Pons (tissue), 1 donor: ENCODE measurements at places on chromosomes 1 and 21.

DNA sequence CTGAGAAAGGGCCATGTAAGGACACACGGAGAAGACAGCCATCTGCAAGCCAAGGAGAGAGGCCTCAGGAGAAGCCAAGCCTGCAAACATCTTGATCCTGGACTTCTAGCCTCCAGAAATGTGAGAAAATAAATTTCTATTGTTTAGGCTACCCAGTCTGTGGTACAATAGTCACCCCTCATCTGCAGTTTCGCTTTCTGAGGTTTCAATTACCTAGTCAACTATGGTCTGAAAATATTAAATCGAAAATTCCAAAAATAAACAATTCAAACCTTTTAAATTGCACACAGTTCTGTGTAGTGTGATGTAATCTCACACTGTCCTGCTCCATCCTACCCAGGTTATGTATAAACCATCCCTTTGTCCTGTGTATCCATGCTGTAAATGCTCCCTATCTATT is 52.6 kb downstream of the ZNF644 start:
- no peak for DNase-seq

GRCh38 chr1:95889400-95889799 is 655.4 kb downstream of the RWDD3 start:
- no peak for DNase-seq

GRCh38 chr1:87833166-87833565 is 504.5 kb downstream of the LMO4 start:
- DNase-seq, result no peak

DNA sequence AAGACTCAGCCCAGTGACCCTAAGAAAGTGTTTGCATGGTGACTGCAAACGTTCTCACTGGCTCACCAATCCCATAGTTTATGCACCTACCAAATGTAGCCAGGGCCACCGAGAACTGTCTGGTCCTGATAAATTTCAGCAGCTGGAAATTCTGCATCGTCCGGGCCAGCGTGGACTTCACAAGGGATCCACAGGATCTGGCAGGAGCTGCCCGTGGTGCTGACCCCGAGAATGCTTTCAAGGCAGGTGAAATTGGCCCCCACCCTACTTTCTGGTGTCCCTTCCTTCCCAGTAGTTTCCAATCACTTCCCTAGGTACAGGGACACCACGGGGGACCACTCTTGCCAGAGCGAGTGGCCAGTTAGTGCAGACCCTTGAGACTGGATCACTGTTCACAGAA is 26.2 kb downstream of the UBASH3A start:
- DNase-seq, result no peak

GRCh38 chr1:117610036-117610435 is 4.2 kb downstream of the TENT5C start:
- no peak for DNase-seq

DNA sequence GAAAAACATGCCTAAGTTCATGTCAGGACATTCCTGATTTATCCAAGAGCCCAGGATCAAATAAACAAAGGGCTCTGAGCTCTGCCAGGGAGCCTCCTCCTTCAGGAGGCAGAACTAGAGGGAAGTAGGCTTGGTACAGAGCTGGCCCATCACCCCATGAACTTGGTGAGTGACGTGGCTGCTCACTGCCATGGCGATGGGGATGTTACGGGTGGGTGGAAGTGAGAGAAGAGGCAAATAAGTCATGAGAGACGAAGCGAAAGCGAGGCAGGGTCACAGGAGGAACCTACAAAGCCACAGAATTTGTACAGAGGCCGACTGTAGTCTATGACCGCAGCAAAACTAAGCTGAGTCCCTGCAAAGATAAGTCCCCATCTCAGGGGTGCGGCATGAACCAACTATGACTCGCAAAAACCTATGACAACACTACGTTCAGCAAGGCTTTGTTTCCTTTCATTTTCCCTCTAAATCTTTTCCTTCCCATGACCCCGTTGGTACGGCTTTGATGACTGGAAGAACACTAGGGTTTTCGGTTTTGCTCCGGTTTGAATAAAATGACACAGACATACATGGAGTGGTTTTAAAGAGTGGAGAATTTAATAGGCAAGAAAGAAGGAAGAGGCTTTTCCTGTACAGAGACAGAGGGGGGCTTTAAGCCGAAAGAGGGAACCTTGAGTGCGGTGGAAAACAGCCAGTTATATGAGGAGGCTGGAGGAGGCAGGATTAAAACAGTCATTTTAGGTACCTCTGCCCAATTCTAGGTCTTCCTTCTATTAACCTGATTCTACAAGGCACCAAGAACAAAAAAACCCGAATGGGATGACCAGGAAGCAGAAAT is 74.1 kb downstream of the CD46 start:
- peak; percentile 91 for DNase-seq

GRCh38 chr21:31156662-31157061 is 118.4 kb upstream of the KRTAP19-8 start:
- no peak for DNase-seq

GRCh38 chr1:153348511-153349362 is at the start of gene PGLYRP4:
TSS of gene PGLYRP4 (minus strand) at chr1:153348841. CDS start at chr1:153347932, 909 bp downstream.
- no peak for DNase-seq

DNA sequence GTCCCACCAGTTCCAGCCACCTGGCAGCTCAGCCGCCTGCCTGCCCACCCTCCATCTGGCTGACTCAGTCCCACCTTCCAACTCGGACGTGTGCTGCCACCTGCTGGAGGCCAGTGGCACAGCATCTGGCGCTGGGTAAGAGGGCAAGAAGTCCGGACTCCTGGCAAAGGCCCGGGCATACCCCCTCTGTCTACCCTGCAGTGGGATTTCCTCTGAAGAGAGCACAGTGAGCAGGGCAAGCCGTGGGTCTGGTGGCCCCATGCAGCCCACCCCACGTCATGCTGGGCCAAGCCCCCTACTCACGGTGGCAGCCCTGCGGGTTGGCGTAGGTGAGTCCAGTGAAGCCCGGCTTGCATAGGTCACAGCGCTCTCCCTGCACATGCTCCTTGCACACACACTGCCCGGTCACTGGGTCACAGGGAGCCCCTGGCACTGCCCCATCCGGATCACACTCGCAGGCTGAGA is 24.5 kb downstream of the LAMB3 start:
- DNase-seq, result peak; percentile 85

GRCh38 chr1:116396769-116397168 is 23.7 kb downstream of the ATP1A1 start:
- DNase-seq, result no peak

- DNase-seq, result no peak
These were observed 12.2 kb downstream of the FCRLB start for GRCh38 chr1:161733526-161733925.

DNA sequence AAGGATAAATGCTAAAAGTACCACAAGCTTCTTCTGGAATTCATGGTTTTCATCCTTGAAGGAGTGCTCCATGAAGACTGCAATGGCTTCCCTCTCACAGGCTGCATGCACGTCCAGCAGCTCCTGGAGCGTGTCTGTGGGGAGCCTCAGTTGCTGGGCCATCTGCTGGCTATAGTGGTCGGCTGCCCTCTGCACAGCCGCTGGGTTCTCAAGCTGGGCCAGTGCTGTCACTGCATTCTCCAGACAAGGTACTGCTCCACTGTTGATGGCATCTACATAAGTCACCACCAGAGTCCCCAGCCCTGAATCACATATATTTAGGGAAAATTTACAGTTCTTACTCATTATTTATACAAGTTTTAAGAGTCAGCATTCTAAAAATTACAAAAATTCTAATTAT is 8.7 kb downstream of the GBP4 start:
- no peak for DNase-seq

DNA sequence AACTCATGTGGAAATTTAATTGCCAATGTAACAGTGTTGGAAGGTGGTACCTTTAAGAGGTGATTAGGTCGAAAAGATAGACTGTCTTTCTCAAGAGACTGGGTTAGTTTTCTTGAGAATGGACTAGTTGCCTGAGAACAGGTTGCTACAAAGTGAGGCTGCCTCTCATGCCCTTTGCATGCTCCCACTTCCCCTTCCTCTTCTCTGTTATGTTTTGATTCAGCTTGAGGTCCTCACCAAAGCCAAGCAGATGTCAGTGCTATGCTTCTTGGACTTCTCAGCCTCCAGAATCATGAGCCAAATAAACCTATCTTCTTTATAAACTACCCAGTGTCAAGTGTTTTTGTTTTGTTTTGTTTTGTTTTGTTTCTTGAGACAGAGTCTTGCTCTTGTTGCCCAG is 187.0 kb upstream of the RUNX1 start:
- DNase-seq, result no peak

DNA sequence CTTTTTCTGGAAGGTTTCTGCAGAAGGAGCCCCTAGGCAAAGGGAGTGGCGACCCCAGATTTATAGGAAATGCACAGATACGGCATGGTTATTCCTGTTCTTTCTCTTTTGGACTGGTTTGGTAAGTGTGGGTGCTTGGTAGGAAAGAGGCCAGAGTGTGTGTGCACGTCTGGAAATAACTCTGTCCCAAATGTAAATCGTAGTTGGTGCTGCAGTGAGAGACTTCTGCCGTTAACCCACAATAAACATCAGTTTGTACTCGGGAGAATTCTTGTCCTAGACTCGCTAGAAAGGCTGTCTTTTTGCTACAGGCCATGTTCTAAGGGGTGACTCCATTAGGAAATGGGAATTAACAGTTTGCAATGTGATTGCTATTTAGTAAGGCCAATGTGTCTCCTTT is 779 bp downstream of the SLC44A3 start:
- DNase-seq, result no peak

DNA sequence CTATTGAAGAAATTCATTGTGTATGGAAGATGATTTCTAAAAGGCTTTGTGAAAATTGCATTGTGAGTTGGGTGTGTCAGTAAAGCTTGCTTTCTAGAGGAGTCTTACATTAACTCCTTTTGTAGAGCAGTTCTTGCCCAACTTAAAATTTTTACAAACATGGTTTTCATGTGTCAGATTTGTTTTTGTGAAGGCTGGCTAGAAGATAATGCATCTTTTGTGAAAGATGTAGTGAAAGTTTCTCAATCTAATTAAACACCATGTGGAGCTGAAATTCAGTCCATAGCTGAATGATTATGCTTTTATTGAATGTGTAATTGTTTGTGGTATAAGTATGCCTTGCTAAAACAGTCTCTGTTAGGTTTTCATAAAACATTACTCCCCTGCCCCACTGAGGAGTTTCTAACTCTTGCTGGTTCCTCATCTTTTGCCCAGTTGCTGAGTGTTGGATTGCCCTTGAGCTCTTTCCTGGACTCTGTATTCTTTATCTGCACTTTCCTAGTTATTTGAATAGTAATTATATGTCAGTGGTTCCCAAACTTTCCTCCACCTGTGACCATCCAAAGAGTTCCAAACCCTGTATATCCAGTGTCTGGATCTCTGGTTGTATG is 38.0 kb downstream of the KCTD3 start:
- no peak for DNase-seq

GRCh38 chr1:9196129-9197040 is 38.2 kb upstream of the H6PD start:
- peak; percentile 80 for DNase-seq

DNA sequence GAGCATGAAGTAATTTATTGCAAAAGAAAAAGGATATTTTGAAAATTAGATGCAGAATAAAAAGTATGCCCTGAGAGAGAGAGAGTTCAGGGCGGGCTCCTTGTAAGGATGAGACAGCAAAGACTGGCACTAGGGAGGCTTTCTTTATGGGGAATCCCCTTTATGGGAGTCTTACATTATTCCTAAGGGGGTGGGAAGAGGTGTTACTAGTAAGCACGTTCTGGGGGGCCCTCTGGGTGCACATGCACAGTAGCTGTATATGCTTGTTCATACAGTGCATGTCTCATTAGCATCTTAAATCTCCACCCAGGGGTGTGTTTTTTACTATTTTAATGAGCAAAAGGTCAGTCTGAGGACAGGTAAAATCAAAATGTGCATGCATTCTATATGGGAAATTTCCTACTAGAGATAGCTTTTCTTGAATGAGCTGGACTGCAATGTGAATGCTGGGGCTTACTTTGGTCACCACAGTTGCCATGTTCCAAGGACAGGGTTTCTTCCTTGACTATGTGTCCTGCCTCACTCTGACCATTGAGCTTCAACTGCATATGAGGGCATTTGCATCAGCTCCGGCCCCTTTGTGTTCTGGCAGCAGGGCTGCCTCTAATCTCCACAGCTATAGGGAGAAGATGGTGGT is 614.1 kb downstream of the NUF2 start:
- DNase-seq, result no peak

- no peak for DNase-seq
These were observed 25.5 kb downstream of the ZC3H11B start for GRCh38 chr1:219587401-219587800.

GRCh38 chr1:94734963-94735901 is 84.9 kb upstream of the SLC44A3 start:
- DNase-seq, result no peak

- no peak for DNase-seq
These were observed 796.3 kb downstream of the LRRIQ3 start for GRCh38 chr1:73401666-73402065.

DNA sequence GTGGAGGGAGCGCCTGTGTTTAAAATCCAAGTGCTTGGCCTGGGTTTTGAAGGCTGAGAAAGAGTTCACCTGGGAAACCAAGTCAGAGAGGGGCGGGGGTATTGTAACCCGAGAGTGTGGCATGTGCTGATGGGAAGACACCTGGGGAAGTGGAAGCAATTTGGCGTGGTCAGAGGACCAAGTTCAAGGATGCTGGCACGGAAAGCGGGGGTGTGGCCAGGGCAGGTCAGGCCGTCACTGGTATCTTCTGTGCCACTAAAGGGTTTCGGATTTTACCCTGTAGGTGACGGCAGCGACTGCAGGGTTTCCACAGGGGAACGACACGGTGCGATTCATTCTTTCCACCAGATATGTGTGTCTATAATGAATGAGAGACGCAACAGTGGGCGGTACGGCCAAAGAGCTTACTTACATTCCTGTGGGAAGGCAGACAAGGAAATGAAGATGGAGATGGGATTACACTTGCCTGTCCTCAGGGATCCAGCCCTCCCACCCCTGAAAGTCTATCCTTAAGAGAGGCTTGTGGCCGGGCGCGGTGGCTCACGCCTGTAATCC is 31.3 kb downstream of the CA6 start:
- no peak for DNase-seq

DNA sequence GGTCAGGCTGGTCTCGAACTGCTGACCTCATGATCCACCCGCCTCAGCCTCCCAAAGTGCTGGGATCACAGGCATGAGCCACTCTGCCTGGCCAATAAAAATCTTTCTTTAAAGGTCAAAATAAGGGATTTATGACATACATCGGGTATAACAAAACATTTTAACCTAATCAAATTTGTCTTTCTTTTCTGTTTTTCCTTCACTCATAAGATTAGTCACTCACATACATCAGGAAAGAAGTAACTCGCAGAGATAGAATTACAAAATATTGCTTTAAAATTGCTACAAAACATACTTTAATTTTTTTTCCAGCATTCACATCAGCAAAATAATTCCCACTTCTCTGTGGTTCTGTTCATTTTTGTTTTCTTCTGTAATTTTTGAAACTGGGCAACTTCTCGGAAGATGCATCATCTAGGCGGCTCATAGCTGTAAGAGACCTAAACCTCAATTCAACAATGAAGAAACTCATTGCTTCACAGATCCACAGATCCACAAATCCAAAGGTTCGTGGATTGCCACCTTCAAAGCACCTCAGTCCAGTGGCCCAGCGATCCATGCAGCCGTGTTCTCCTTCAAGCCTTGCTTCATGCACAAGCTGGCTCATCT is 39.7 kb downstream of the NEK2 start:
- no peak for DNase-seq

DNA sequence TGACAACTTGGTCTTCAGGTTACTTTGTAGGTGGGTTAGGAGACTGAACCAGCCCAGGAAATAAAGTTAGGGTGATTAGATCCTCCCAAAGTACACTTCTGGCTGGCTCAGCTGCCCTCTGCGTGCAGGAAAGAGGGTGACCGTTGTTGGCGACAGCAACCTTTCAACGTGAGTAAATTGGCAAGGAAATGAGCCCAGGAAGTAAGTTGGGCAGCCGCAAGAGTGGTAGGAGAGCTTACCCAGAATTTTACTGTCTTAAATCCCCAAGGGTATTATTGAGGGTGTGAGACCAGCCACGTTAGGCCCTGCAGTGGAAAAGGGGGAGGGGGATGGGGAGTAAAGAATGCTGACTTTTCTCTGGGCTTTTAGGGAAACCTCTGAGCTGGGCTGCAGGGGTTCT is 1.6 kb downstream of the TENT5C start:
- peak; percentile 2 for DNase-seq
